Fibroblast of skin of left biceps (primary cell): ENCODE measurements at places on chromosomes 1 and 21.

GRCh38 chr1:20200966-20201365 lies 14.6 kb upstream of the PLA2G2C start:
- DNase-seq: no peak

DNA sequence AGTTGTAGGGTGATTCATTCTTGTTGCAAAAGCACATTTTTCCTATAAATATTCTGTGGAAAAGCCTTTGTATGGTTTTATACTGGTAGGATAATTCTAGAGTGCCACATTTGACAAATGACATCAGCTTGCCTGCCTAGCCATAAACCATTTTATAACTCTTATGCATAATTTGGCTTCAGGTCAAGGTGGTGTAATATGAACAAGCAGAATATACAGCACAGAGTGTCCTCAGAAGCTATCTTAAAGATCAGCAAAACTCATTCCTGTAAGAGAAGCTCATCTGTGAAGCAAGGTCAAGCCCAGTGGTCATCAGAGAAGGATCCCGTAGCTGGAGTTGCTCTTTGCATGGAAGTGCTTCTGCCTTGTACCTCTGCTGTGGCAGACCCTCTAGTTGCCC lies 24.0 kb upstream of the C1orf21 start:
- no peak for DNase-seq

- DNase-seq: no peak
Observed at GRCh38 chr1:210441028-210441427, 112.3 kb downstream of the HHAT start.

- no peak for DNase-seq
Observed at GRCh38 chr1:182281541-182281940, 110.0 kb downstream of the GLUL start.

DNA sequence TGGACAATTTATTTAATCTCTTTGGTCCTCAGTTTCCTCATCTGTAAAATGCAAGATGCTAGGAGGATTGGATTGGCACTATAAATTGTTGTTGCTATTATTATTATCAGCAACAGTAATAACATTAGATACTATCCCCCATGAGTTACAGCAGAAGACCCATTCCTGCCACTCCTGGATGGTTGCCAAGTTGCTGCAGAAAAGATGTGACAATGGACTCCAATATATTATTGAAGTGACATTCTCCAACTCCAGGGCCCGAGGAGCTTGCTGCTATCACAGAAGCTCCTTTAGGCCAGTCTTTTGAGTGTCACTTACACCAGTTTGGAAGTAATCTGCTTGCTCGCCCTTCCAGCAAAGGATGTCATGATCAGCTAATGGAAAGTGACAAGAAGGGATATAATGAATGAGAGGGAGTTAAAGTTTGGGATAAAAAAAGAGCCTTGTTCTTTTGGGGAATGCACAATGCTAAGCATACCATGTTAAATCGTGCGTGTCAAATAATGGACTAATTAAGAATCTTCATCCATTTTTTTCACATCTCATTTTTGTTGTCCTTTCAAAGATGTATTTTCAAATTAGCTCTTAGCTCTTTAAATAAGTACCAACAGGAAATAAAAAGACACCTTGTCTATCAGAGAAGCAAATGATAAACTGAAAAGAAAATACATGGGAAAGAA lies 19.5 kb upstream of the PROX1 start:
- no peak for DNase-seq

- DNase-seq: no peak
Observed at GRCh38 chr1:177138347-177138746, 26.2 kb downstream of the ASTN1 start.
